ENCODE measurements at places on chromosomes 6 and 20. TPM values are rescaled to one million over a fixed set of nuclear protein-coding genes. Genes with fewer than 3 reads are reported as not detected.

Gene KHDC1L
- total RNA-seq, result not detected

Gene INSM1
- not detected for total RNA-seq

Gene SUMO4
- 1.8 TPM for total RNA-seq

Gene MTFR2
- 3.5 TPM for total RNA-seq

Gene FIG4
- total RNA-seq, result 18.4 TPM

Gene TOMM6
- total RNA-seq, result 77.2 TPM

Gene ETV7
- total RNA-seq, result 0.20 TPM

Gene RBBP8NL
- total RNA-seq, result not detected

Gene MEP1A
- not detected for total RNA-seq

Gene ARFGEF3
- under 0.01 TPM for total RNA-seq

Gene LY6G6D
- not detected for total RNA-seq

Gene HLA-DRB1
- under 0.01 TPM for total RNA-seq

Gene IYD
- total RNA-seq, result under 0.01 TPM

All from subcutaneous preadipocyte (primary cell).